Stimulated activated CD8-positive, alpha-beta memory T cell treated with anti-CD3 and anti-CD28 coated beads, Interleukin-2, amount 100 ng/mL, for 1 hour (primary cell): ENCODE measurements at places on chromosomes 16 and 17.

GRCh38 chr16:21684199-21684598, 20.4 kb downstream of the OTOA start:
- no peak for DNase-seq

- no peak for DNase-seq
Observed at GRCh38 chr17:56665864-56666263, 72.4 kb downstream of the NOG start.

GRCh38 chr17:40828454-40829044, 6.1 kb upstream of the KRT10 start:
- no peak for DNase-seq

- DNase-seq: no peak
Observed at GRCh38 chr16:14284930-14285512, 213.9 kb downstream of the MRTFB start.

GRCh38 chr17:28395426-28395825, 10.6 kb downstream of the SLC46A1 start:
- no peak for DNase-seq

- no peak for DNase-seq
Observed at GRCh38 chr17:339193-340061, 13.2 kb downstream of the RPH3AL start.
